ENCODE measurements at places on chromosomes 1 and 21.
A peak's percentile ranks its signal among the peaks of the same experiment; 100 is the strongest.

DNA sequence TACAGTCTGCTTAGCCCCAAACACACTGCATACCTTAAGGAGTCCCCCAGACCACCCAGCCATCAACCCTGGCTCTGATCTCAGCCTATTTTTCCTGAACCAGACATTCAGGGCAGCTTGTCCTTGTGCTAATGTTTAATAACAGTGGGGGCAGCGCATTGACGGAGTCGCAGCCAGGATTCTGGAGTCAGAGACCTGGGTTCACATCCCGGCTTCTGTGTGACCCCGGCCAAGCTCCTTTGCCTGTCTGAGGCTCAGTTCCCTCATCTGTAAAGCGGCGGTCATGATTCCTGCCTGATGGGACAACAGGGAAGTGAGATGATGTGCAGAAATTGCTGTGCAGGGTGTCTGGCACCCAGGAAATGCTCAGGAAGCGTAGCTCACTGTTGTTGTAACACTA lies 63.1 kb downstream of the MATN1 start:
- DNase-seq, result no peak

- DNase-seq, result no peak
These were observed 29.6 kb downstream of the ZCCHC17 start for GRCh38 chr1:31326461-31326860.

DNA sequence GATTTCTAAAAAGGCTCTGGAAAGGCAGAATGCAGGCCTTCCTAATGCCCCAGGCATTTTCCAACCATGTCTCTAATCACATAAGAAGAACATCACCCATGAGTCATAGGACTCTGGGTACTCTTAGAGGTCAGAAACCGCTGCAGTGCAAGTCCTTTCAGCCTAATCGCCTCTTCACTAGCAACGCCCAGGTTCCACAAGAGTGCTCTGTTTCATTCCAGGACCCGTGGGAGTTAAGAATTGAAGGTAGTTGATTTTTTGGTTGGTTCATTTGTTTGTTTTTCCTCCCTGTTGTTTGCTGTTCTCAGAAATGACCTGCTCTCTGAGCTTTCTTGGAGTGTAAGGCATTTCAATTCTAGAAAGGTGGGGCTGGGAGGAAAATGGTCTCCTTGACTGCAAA lies 123.2 kb downstream of the NR5A2 start:
- no peak for DNase-seq

GRCh38 chr1:247118946-247119446 lies 14.8 kb upstream of the ZNF669 start:
- DNase-seq, result peak; percentile 61

GRCh38 chr1:76142771-76143540 lies 68.4 kb downstream of the ST6GALNAC3 start:
- DNase-seq, result no peak

- no peak for DNase-seq
These were observed 46.3 kb downstream of the COL18A1 start for GRCh38 chr21:45451091-45451740.

- DNase-seq, result no peak
These were observed 31.7 kb upstream of the TRIM17 start for GRCh38 chr1:228448372-228448771.

GRCh38 chr1:5889901-5890300 lies 102.3 kb downstream of the NPHP4 start:
- no peak for DNase-seq

DNA sequence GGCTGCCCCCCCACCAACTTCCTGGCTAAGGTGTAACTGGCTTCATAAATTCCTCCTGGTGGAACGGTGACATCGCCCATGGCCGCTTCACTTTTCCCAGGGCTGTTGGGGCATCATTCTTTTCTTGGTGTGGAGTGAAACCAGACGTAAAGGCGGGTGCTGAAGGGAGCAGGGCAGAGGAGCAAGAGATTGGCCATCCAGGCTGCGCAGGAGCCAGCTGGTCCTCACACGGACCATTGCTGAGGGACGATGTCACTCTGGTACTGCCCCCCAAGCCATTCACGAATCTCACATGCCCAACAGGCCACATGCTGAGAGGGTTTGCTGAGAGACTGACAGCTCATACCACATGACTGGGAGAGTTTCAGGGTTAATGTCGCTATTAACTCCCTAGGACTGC lies 10.5 kb upstream of the PKP1 start:
- DNase-seq, result no peak

GRCh38 chr1:7761103-7761502 lies 10.0 kb upstream of the VAMP3 start:
- no peak for DNase-seq

DNA sequence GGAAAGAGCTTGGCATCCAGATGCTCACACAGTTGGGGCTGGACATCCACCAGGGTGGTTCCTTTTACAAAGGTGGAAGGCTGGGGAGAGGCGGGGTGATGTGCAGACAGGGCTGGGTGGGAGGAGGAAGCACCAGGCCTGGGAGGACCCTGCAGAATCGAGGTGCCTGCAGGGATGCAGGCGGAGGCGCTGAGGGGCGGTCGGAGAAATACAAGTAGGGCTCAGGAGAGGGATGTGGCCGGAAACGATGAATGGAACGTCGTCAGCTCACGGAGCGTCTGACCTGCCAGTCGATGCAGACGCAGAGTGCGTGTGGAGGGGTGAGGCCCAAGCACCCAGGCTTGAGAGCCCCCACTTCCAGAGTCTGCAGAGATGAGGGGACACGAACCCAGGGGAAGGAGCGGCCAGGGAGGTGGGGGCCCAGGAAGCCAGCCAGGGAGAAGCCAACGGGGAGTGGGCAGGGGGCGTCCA lies 63.4 kb downstream of the TRIM11 start:
- DNase-seq, result no peak

GRCh38 chr1:156012051-156012817 lies 8.5 kb downstream of the SSR2 start:
- DNase-seq, result no peak

DNA sequence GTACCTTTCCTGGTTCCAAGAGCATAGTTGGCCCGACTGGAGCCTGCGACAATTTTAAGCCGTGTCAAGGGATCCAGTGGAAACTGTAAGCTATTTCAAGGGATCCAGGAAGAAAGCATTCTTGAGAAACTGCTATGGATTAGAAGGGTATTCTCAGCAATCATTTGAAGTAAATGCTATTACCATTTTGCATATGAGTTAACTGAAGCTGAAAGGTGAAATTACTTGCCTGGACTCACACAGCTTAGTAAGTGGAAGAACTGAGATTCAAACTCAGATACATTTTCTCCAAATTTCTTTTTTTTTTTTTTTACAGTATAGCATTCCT lies 589 bp downstream of the ZNF684 start:
- no peak for DNase-seq

- no peak for DNase-seq
These were observed 17.3 kb downstream of the CHD5 start for GRCh38 chr1:6162773-6163172.

DNA sequence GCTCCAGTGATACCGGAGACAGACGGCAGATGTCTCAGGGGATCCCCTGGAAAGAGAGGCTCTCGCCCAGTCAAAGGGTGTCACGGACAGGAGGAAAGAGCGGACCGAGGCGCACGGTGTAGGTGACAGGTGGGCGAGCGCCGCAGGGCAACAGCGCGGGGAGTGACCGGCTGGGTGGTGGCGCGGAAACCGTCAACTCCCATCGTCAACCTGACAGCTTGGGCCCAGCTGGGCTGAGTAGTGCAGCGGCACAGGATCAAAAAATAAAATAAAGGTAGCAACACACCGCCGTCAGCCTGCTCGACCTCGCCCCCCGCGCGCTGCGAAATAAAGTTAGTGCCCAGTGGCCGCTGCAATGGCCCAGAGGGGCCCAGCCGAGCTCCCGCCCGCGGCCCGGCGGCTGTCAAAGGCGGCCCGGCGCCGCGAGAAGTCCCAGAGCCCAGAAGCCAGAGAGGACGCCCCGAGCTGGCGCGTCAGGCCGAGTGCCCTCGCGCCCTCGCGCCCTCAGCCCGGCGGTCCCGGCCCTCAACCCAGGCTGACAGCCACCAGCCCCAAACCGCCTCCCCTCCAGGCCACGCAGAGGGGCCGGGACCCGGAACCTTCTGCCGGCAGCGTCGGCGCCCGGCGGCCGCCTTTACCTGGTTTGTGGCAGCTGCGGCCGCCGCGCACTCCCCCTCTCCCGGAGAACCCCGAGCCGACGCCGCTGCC lies at the start of gene LYST:
TSS of gene LYST (minus strand) at position 702 of the 708 bp plus-strand sequence. CDS start 36,489 bp downstream, outside the sequence.
- peak; percentile 56 for DNase-seq

- peak; percentile 21 for DNase-seq
These were observed 722 bp downstream of the NPHP4 start for GRCh38 chr1:5991381-5992025.
